ENCODE measurements at places on chromosomes 1 and 21.

GRCh38 chr1:77398152-77398551, 116.3 kb downstream of the AK5 start:
- no peaks in the 10 kb centered on the region for H3K27me3 ChIP-seq
- no peak overlapping the region for H3K4me3 ChIP-seq
- no peaks in the 10 kb centered on the region for H3K4me1 ChIP-seq

DNA sequence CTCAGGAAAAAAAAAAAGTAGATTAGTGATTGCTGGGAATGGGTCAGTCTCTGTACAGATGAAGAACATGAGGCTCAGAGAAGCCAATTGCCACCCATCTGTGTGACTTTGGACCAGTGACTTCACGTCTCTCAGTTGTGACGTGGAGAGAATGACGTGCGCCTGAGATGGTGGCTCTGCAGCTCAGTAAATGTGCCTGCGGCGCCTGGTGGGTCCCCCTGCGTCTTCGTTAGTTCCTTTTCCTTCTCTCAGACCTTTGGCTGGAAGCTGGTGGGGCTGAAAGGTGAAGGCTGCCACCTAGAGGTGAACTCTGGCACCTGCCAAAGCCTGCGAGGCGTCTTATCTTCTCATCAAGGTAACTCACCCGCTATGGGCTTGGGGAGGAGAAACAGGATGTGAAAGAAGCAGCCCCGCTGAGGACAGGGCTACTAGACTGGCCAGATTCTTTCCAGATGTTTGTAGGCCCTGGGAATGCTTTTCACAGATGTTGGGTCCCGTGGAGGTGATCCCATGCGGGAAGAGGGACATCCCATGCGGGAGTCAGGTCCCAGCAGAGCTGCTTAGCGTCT, 8.7 kb upstream of the E2F2 start:
- H3K4me1 ChIP-seq: peaks cover 17% of the 10 kb centered on the region
- H3K27ac ChIP-seq: no peak overlapping the region
- no peaks in the 10 kb centered on the region for H3K36me3 ChIP-seq
- H3K27me3 ChIP-seq: no peaks in the 10 kb centered on the region

DNA sequence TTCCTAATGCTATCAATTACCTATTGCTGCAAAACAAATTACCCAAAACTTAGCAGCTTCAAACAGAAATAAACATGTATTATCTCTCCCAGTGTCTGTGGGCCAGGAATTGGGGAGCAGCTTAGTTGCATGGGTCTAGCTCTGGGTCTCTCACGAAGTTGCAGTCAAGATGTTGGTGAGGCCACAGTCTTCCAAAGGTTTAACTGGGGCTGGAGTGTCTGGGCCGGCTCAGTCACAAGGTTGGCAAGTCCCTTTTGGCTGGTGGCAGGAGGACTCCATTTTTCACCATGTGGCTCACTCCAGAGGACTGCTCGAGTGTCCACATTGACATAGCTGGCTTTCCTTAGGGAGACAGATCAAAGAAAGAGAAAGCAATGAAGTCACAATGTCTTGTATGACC, 5.0 kb upstream of the LRP8 start:
- H3K27ac ChIP-seq: no peak overlapping the region
- H3K4me1 ChIP-seq: peaks cover 7% of the 10 kb centered on the region
- no peaks in the 10 kb centered on the region for H3K27me3 ChIP-seq
- H3K4me3 ChIP-seq: no peak overlapping the region

- H3K27ac ChIP-seq: no peak overlapping the region
- no peaks in the 10 kb centered on the region for H3K36me3 ChIP-seq
- DNase-seq: no peak
- H3K27me3 ChIP-seq: no peaks in the 10 kb centered on the region
- H3K4me3 ChIP-seq: no peak overlapping the region
Observed at GRCh38 chr1:84247425-84248220, 53.9 kb upstream of the SAMD13 start.

DNA sequence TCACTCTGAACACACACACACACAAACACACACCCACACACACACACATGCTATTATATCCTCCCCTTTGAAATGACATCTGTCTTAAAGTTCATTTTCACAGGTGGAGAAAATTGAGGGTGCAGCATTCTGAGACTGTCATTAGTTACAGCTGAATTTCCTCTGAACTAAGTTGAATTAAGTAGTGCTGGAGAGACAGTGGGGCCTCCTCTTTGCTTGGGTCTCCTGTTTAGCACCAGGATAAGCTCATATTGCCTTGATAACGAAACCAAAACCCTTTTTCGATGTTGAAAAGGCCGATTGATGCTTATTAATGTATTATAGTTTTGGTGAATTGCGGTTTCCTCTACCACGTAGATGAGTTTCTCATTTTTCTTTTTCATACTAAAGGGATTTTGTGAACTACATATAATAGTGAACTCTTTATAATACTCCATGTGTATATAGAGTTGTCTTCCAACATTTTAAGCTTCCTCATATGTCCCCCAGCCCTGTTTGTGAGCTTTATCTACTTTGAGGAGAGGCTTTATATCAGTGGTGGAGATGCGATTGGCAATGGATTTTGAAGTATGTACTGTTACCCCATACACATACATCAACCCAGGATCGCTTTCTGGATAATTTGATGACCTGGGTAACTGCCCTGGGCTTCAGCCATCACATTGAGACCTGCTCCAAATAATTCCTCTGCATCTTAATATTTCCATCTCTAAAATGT, 17.4 kb downstream of the DYNLT5 start:
- H3K4me3 ChIP-seq: no peak overlapping the region
- no peak for DNase-seq
- H3K27ac ChIP-seq: no peak overlapping the region
- H3K36me3 ChIP-seq: no peaks in the 10 kb centered on the region
- no peaks in the 10 kb centered on the region for H3K27me3 ChIP-seq

GRCh38 chr1:113041569-113042284, 31.3 kb upstream of the LRIG2 start:
- H3K27ac ChIP-seq: no peak overlapping the region
- H3K4me3 ChIP-seq: no peak overlapping the region
- peaks cover 13% of the 10 kb centered on the region for H3K4me1 ChIP-seq
- H3K27me3 ChIP-seq: no peaks in the 10 kb centered on the region
- no peaks in the 10 kb centered on the region for H3K36me3 ChIP-seq

DNA sequence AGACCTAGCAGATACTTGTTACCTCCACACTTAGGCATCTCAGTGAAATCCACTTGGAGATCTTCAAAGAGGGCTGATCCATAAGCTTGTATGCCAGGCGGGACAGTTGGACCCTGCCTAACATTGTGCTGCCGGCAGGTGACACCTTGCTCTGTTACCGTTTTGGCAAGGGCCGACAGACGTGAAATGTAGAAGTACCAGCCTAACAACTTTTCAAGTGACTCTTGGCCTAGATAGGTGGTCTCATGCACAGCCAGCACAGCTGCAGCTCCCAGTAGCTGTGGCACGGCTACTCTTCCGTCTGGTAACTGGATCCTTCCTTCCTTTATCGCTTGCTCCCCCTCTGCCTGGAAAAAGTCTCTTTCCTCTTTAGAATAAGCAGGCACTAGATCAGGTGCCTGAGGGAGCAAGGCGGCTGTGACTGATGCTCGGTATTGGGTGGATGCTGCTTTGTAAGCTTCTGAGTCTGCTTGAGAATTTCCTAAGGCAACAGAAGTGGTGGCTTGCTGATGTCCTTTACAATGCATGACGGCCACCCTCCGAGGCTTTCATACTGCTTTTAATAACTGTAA, 713.5 kb downstream of the AMY1C start:
- H3K27me3 ChIP-seq: no peaks in the 10 kb centered on the region
- no peak overlapping the region for H3K27ac ChIP-seq
- H3K4me3 ChIP-seq: no peak overlapping the region
- no peaks in the 10 kb centered on the region for H3K4me1 ChIP-seq
- no peak for DNase-seq
- H3K36me3 ChIP-seq: no peaks in the 10 kb centered on the region

GRCh38 chr1:90902672-90903071, 119.2 kb downstream of the ZNF644 start:
- no peak overlapping the region for H3K4me3 ChIP-seq
- H3K36me3 ChIP-seq: no peaks in the 10 kb centered on the region
- peaks cover 8% of the 10 kb centered on the region for H3K4me1 ChIP-seq

GRCh38 chr1:150268705-150269403, at the start of gene APH1A:
Gene APH1A, minus strand, starts transcription at chr1:150269016. Its CDS starts 206 bp downstream, at chr1:150268810.
- no peaks in the 10 kb centered on the region for H3K27me3 ChIP-seq
- H3K4me1 ChIP-seq: peaks cover 54% of the 10 kb centered on the region
- H3K27ac ChIP-seq: peak within 1 kb of the TSS; percentile 98
- peak within 1 kb of the TSS; percentile 99 for H3K4me3 ChIP-seq

- no peaks in the 10 kb centered on the region for H3K4me1 ChIP-seq
- no peak overlapping the region for H3K27ac ChIP-seq
- no peak overlapping the region for H3K4me3 ChIP-seq
- peak; percentile 74 for DNase-seq
- H3K36me3 ChIP-seq: no peaks in the 10 kb centered on the region
Observed at GRCh38 chr21:41970106-41970391, 16.2 kb upstream of the C2CD2 start.

GRCh38 chr1:26317612-26318337, at the start of gene CD52:
Gene CD52, plus strand, starts transcription at chr1:26317958. Its CDS starts 60 bp downstream, at chr1:26318018.
- no peaks in the 10 kb centered on the region for H3K36me3 ChIP-seq
- peak within 1 kb of the TSS; percentile 34 for H3K27ac ChIP-seq
- H3K27me3 ChIP-seq: peaks cover 3% of the 10 kb centered on the region
- peaks cover 22% of the 10 kb centered on the region for H3K4me1 ChIP-seq
- DNase-seq: no peak

DNA sequence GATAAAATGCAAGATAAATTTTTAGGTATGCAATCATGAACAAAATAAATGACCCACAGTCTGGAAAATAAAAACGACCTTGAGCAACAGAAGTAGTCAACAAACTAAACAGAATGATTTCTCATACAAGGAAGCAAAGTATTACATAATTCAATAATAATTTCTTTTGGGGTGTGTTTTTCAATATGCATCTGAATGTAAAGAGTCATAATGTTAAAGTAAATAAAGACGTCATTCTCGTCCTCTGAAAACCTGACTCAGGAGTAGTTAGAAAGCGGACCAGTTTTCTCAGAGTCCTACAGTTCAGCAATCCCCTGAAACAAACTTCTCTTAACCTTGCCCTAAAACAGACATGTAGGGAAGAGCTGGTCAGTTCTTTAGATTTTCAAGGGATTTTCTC, 18.6 kb downstream of the CDC42BPA start:
- H3K27ac ChIP-seq: peak overlapping the region; percentile 42
- H3K4me3 ChIP-seq: no peak overlapping the region
- H3K4me1 ChIP-seq: peaks cover 20% of the 10 kb centered on the region
- no peaks in the 10 kb centered on the region for H3K27me3 ChIP-seq
- DNase-seq: no peak
- H3K36me3 ChIP-seq: no peaks in the 10 kb centered on the region

- no peak overlapping the region for H3K4me3 ChIP-seq
- peaks cover 2% of the 10 kb centered on the region for H3K4me1 ChIP-seq
- no peak for DNase-seq
- no peak overlapping the region for H3K27ac ChIP-seq
Observed at GRCh38 chr1:61459345-61459744, 265.6 kb downstream of the TM2D1 start.

DNA sequence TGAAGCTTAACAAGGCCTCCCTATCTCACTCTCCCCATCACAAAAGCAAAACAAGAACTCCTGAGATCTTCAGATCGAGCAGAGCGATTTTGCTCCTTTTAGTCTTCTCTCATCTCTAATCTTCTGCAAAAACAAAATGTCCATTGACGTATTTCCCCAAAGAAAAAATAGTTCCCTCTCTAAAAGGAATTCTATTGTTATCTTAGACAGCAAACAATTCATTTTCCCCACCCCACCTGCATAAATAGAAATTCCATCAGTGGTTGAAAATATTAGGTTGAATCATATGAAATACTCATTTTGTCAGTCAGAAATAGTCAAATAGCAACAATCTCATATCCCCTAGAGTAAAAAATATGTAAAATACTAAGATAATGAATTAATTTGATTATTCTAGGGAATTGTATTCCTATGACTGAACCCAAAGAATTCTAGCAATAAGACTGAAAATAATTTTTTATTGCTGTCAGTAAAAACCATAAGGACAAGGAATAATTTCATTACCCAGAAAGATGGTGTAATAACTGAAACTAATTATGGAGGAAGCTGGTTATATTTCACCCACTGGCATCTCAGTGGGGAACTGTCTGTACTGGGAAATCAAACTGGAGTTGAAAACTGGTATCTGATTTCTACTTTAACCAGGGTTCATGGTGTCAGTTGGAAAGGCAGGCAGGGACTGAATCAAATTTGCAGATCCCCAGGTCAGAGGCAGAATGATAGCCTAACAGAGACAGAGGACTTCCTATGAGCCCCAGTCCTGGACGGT, 51.3 kb downstream of the RHOU start:
- peaks cover 5% of the 10 kb centered on the region for H3K4me1 ChIP-seq
- no peak overlapping the region for H3K27ac ChIP-seq
- H3K4me3 ChIP-seq: no peak overlapping the region
- no peaks in the 10 kb centered on the region for H3K27me3 ChIP-seq
- no peaks in the 10 kb centered on the region for H3K36me3 ChIP-seq

DNA sequence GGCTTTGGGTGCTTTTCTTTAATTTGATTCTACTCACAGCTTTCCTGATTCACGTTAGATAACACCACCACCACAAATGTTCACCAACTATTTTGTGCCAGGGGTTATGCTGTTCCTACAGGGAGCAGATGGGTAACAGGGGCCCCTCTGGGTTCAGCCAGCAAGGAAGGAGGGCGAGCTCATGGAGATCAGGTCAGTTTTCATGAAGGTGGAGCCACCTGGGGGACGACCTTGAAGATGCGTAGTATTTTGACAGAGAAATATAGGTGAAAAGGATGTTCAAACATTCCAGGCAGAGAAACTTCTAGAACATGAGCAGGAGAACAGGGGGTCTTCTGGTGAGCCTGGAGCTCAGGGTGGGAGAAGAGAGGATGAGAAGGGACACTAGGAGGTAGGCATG, 28.9 kb downstream of the KIAA0040 start:
- no peak overlapping the region for H3K27ac ChIP-seq
- H3K27me3 ChIP-seq: no peaks in the 10 kb centered on the region
- no peaks in the 10 kb centered on the region for H3K4me1 ChIP-seq
- no peak for DNase-seq

DNA sequence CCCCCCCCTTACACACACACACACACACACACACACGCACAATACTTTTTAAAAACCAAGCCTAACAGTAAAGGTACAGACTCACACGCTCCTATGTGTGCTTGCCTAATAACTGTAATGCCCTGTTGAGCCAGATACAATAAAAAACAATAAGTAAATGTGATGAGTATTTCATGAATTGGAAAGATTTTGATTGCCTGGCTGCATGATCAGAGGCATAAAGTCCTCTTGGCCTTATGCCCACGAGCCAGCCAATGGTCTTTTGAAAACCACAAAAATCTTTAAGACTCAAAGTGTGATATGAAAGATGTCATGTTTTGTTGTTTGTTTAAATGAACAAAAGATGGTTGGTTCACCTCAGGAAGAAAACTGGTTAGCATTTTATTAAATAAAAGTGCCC, 441.9 kb upstream of the ZRANB2 start:
- H3K27me3 ChIP-seq: no peaks in the 10 kb centered on the region
- no peaks in the 10 kb centered on the region for H3K4me1 ChIP-seq
- no peak overlapping the region for H3K4me3 ChIP-seq
- no peak for DNase-seq
- no peaks in the 10 kb centered on the region for H3K36me3 ChIP-seq

DNA sequence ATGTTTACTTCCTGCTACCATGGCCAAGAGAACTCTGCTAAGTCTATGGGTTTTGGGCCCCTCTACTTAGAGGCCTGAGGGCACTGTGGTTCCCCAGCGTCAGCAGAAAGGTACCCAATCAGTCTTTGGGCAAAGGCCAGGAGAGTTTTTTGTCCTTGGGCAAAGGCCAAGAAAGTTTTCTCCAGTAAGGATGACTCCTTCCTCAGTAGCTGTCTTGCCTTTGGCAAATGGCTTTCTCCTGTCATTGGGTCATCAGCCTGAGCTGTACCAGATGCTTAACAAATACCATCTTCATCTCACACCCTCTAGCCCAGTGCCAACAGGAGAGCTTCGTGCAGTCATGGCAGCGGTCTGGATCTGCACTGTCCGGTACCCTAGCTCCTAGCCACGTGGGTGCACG, 199.3 kb upstream of the TMEM51 start:
- H3K27ac ChIP-seq: no peak overlapping the region
- H3K36me3 ChIP-seq: no peaks in the 10 kb centered on the region
- no peak overlapping the region for H3K4me3 ChIP-seq
- peaks cover 6% of the 10 kb centered on the region for H3K4me1 ChIP-seq
- no peak for DNase-seq
- no peaks in the 10 kb centered on the region for H3K27me3 ChIP-seq
